ENCODE measurements at places on chromosomes 2 and 18.

GRCh38 chr2:42182654-42183308 lies 13.6 kb downstream of the EML4 start:
- no peak for DNase-seq

- no peak for DNase-seq
Observed at GRCh38 chr2:233663911-233664310, 7.8 kb upstream of the UGT1A9 start.

- no peak for DNase-seq
Observed at GRCh38 chr2:47867205-47867604, 39.1 kb downstream of the FBXO11 start.

- DNase-seq = no peak
Observed at GRCh38 chr2:106523976-106524665, 37.0 kb downstream of the CD8B2 start.

DNA sequence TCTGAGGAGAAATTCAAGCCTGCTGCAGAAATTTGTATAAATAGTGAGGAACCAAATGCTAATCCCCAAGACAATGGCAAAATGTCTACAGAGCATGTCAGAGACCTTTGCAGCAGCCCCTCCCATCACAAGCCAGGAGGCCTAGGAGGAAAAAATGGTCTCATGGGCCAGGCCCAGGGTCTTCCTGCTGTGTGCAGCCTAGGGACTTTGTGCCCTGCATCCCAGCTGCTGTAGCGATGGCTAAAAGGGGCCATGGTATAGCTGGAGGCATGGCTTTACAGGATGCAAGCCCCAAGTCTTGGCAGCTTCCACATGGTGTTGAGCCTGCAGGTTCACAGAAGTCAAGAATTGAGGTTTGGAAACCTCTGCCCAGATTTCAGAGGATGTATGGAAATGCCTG lies 191.2 kb upstream of the BCL2L11 start:
- DNase-seq = no peak

GRCh38 chr2:219733106-219733505 lies 105.7 kb downstream of the SLC4A3 start:
- no peak for DNase-seq

DNA sequence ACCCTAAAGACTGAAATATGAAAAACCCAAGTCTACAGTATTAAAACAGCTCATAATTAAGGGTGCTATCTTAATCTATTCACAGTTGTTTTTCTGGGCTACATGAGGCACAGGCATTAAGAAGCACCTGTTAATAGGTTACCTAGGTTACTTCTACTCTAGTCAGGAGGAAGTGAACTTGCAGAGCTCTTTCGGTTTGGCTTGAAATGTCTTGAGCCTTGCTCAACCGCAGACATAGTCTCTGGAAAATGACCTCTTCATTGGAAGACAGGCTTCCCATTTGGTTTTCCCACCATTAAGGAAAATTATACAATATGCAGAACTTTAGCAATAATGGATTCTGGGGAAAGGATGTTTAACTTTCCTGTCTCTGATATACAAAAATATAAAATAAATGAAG lies 142.3 kb upstream of the KCNJ3 start:
- no peak for DNase-seq

- DNase-seq = no peak
Observed at GRCh38 chr2:239735131-239735828, 289.9 kb downstream of the NDUFA10 start.

DNA sequence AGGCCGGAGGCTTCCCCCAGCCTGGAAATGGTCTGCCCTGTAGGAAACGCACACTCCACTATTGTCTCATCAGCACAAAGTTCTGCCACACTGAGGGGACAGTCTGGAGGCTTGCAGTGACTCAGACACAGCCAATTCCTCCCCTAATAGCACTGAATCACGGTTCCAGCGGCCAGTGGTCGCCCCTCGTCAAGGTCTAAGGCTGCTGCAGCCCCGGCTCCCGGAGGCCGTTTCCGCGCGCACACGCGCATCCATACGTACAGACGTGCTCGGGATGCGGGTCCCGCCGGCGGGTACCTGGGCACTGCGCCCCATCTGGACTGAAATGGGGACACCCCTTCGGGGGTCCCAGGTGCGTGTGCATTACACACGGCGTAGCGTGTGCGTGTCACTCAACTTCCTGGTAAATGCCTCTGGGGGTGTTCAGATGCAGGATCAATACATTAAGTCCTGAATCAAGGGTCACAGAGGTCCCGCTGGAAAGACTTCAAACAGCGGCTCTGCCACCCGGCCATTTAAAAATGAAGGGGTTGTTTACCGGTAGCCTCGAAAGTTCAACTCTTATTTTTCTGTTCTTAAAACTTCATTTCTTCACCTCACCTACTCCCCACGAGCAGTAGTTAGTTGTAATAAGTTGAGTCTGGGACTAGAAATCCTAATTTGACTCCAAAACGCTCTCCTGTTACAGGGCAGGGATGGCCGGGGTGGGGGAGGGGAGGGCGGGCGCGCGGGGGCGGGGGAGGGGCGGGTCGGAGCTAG lies 572 bp upstream of the ZNF516 start:
- DNase-seq = no peak

DNA sequence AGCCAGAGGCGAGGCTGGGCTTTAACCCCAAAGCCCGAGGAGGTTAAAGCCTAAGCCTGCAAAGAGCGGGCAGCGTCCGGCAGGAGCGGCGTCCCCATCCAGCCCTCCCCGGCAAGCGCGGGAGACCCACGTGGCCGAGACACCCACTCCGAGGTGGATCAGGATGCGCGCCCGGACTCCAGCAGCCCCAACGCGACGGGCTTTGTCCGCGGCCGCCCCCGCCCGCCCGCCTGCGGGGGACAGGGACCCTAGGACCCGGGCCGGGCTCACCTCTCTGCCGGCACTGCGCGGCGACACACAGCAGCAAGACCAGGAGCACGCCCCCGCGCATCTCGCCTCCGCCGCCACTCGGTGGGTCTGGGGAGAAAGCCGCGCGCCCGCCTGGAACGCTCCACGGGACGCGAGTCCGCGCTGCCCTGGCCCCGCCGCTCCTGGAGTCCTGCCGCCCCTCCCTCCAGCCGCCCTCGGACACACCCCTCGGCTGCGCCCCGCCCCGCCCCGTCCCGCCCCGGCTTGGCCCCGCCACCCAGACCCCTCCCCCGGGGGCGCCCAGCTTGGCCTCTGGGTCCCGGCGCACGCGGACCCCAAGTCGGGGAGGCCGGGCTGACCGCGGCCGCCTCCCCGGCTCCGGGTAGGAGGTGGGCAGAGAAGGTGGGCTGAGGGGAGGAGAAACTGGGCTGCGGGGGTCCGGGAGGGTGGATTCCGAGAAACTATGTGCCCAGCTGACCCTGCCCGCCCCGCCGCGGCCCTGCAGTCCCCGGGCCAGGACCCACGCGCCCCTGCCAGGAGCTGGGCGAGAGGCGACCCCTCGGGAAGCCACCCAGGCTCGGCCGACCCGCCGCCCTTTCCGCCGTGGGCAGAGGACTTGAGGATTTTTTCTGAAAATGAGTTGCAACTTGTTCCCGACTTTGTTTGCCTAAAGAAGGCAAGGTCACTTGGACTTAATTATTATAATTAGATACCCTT lies at the start of gene LAMA1:
Gene LAMA1 (minus strand): TSS at position 408 of the 966 bp plus-strand sequence. CDS start 77 bp downstream, at position 331.
- no peak for DNase-seq

DNA sequence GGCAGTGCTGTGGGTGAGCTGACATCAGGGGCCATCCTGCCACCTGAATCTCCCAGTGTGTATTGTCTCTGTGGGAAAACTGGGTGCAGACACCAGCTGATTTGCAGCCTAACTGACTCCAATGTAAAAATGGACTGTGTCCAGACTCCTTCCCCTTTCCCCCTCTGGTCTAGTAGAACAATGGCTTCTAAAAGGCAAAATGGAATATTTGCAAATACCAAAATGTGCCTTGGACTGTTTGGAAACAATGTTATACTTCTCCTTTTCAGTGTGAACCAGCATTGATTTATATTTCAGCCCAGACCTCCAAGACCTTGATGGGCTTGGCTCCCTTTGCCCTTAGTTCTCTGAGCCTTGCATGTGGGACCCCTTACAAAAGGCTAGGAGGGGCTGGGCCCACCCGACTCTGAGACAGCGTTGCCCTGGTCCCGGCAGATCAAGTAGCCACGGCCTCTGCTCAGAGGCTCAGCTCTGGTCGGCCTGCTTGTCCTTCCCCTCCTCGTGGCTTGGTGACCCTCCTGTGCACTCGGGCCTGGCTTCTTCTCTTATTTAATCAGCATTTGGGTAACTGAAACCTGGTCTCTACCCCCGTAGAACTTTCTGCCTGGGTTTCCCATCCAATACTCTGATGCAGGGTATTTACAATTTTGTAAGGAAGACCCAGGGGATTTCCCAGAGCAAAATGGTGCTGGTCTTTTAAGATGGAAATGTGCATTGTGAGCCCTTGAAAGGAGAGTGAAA lies 18.0 kb upstream of the ACKR3 start:
- no peak for DNase-seq

GRCh38 chr2:174731546-174731945 lies 32.7 kb downstream of the CHRNA1 start:
- DNase-seq = no peak

GRCh38 chr2:67838205-67838604 lies 224.6 kb downstream of the C1D start:
- DNase-seq = no peak

DNA sequence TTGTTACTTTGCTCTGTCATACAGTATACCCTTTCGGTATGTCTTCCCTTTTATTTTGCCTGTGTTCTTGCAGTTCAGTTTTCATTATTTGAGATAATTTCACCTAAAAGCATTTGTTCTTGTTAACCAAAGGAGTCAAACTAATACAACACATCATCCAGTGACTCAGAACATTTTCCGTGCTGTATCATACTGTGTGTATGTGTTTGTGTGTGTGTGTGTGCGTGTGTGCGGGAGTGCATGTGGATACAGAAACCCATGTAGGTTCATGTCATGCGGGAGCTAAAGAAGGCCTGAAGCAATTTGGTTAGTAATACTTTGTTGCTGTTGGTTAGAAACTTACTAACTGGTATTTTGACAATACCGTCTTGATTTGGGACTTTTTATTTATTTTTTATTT lies 60.0 kb downstream of the CEP192 start:
- DNase-seq = no peak

GRCh38 chr2:55056024-55056521 lies 5.8 kb upstream of the RTN4 start:
- DNase-seq = no peak

- no peak for DNase-seq
Observed at GRCh38 chr18:44803019-44803650, 122.4 kb downstream of the SETBP1 start.

DNA sequence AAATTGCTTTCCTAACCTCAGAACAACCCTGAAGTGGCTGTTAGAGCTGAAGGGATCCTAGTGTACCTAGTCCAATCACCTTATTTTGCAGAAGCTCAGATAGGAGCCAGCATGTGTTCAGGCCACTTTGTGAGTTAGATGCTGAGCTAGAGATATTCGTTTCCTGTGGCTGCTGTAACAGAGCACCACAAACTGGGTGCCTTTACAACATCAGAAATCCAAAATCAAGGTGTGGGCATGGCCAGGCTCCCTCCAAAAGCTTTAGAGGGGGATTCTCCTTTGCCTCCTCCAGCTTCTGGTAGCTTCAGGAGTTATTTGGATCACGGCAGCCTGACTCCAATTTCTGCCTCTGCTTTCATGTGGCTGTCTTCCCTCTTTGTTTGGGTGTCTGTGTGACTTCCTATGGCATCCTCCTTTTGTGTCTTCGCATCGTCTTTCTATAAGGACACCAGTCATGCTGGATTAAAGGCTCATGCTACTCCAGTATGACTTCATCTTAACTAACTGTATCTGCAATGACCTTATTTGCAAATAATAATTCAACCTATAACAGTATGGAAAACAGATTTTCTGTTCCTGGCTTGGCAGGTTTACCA lies 86.3 kb upstream of the TGFA start:
- no peak for DNase-seq

DNA sequence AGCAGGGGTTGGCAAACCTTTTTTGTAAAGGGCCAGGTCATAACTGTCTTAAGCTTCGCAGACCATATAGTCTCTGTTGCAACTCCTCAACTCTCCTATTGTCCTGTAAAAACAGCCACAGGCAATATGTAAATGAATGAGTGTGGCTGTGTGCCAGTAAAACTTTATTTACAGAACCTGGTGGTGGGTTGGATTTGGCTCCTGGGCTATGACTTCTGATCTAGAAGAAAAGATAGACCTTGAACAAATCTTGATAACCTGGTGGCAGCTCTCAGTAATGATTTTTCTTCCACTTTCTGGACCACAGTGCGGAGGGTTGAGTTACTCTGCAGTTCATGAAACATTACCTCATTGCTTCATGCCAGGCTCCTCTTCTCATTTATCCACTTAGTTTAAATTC lies 139.3 kb downstream of the MYCN start:
- DNase-seq = no peak
